NCI-H1417 treated with DMSO at 0.1 percent for 48 hours (cell line): ENCODE measurements at places on chromosomes 13 and 19.

DNA sequence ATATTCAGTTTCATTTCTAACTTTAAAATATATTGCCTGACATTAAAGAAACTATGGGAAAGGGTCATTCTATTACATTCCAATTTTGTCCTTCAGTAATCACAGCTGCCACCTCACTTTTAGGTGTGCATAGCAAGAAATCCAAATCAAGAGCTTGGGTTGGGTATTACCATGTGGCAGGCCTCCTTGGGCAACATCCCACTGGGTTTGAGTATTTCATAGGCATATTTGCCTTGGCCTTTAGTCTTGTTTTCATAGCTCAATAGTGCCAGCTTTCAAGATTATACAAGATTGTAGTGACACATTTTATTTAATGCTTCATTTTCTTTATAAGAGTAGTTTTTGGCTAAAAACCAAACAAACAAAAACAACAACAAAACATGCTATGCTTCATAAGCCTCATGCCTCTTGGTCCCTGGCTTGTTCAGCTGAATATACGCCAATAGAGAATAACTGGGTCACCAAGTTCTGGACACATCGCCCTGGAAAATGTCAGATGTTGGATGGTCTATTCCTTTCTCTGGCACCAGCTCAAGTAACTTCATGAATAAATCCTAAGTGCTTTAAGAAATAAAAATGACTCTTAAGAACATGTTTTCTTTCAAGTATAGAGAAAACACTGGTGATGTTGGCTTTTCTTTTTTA, 167.4 kb upstream of the STARD13 start:
- DNase-seq: no peak

DNA sequence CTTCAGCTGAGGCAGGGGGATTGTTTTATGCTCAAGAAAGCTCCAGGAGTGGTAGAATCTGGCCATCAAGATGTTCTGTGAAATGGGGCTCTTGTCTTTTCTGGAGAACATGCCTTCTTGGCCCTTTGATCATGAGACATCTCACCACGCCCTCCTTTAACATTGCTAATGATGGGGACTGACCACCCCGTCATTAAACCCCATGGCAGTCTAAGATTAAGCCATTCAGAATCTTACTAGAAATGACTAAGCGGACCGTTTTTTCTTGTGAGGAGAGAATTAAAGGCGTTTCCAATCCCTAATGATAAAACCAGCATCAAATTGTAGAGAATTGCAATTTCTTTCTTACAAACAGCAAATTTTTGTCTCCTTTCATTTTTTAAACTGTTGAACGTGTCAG, 89.4 kb downstream of the COL4A2 start:
- no peak for DNase-seq

GRCh38 chr13:45341799-45342500, 967 bp upstream of the TPT1 start:
- no peak for DNase-seq

DNA sequence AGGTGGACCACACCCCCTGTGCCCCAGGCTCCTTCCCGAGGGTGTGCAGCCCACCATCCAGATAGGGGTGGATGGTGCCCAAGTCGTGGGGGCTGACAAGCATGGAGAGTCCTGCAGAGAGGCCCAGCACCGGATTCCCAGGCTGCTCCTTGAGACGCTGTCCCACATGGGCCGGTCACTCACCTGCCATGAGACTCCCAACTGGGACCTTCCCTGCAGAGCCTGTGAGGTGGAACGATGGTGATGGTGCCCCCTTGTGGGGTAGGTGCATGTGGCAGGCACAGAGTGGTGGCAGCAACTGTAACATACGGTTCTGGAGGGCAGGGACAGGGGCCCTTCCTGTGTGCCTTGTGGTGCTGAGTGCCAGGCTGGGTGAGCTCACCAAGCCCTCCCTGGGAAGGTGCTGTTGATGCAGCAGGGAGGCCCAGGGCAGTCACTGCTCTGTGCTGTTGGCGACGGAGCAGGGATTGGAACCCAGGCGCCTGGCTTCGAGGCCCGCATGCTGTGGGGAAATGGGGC, 33.1 kb downstream of the PPP1R37 start:
- DNase-seq: no peak

- DNase-seq: no peak
Measured at GRCh38 chr13:30495746-30496145, 30.0 kb upstream of the HMGB1 start.

- no peak for DNase-seq
Measured at GRCh38 chr13:22800526-22801401, 380.0 kb upstream of the SGCG start.

DNA sequence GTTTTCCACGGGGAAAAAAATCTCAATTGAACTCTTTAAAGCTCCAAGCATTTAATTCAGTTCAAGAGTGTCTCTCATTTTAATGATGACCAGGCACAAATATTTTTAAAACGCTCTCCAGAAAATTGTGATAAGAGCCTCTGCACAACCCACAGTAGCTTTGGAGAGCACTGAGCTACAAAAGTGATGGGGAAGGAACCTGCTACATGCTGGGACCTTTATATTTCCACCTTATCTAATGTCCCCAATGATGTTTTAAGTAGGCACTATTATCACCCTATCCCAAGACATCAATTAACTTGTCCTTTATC, 14.1 kb upstream of the CEACAM6 start:
- DNase-seq: no peak

GRCh38 chr19:38143847-38144246, 80.2 kb downstream of the DPF1 start:
- DNase-seq: no peak

DNA sequence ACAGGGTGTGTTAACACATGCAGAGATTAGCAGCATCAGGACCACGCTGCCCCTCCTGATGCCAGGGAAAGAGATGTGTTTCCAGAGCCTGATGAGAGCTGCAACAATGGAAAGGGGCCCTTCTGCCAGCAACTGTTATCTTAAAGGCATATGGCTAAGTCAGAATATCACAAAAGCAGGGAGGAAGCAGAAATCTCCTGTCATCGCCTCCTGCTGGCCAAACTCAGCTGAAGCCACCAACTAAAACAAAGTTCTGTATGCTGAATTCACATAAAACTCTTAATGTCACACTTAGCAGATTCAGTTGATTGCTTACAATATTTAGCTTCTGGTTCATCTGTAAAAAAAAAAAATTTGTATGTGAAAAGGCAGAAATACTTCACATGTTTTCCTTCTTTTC, 178.2 kb downstream of the GPC5 start:
- DNase-seq: no peak

- DNase-seq: no peak
Measured at GRCh38 chr13:112356190-112356589, 20.0 kb upstream of the SPACA7 start.

DNA sequence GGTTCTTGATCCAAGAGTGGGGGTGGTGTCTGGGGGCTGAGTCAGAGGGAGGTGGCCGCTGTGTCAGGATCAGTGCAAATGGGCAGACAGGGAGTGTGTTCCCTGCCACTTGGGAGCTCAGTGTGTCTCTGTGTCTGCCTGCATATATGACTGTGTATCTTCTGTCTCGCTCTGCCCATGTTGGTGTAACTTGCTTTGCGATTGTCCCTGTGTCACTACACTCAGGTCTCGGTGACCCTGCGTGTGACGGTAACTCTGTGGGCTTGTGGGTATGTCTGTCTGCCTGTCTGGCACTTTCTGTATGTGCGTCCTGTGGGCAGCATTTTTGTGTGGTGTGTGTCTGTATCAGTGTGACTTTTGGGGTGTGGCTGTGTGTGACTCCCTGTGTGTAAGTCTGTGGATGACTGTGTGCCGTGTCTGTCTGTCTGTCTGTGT, 8.2 kb upstream of the ERFL start:
- DNase-seq: no peak

- DNase-seq: no peak
Measured at GRCh38 chr19:4970558-4971423, 1.9 kb downstream of the KDM4B start.

GRCh38 chr13:27065582-27065981, 106.0 kb downstream of the USP12 start:
- DNase-seq: no peak

DNA sequence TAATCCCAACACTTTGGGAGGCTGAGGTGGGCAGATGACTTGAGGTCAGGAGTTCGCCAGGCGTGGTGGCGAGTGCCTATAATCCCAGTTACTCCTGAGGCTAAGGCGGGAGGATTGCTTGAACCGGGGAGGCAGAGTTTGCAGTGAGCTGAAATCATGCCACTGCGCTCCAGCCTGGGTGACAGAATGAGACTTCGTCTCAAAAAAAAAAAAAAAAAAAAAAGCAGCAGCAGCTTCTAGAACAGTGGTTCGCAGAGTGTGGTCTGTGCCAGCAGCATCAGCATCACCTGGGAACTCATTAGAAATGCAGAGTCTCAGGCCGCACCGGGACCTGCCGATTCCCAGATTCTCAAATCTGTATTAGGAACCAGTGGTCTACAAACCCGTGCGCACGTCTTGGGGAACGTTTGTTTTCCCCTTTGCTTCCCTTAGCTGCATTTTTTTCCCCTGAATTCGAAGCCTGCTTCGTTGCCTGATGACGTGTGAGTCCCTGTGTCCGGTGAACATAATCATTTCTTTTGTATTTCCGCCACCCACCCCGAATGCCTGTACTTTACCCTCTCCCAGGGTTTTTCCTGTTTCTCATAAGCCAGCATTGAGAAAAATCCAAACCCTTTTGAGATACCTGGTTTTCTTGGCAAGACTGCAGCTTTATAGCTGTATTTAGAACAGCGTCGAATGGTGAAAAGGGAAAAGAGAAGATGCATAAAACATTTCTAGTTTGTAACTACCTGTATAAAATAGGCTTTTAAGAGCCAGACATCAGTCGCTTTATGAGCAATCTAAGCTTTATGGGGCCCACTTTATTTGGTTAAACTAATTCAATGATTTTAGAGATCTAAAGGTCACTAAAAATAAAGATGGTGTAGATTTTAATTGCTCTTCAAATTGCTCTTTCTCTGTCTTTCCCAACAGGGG, 49.8 kb downstream of the BICRA start:
- no peak for DNase-seq

GRCh38 chr13:23984546-23984945, 87.2 kb upstream of the C1QTNF9B start:
- no peak for DNase-seq

GRCh38 chr13:113493315-113493951, 2.9 kb upstream of the DCUN1D2 start:
- DNase-seq: no peak

- DNase-seq: no peak
Measured at GRCh38 chr13:59584761-59585670, 578.7 kb downstream of the DIAPH3 start.

- DNase-seq: no peak
Measured at GRCh38 chr19:43782689-43783231, 2.0 kb upstream of the KCNN4 start.

GRCh38 chr13:49395878-49396380, 47.9 kb downstream of the CAB39L start:
- DNase-seq: no peak

DNA sequence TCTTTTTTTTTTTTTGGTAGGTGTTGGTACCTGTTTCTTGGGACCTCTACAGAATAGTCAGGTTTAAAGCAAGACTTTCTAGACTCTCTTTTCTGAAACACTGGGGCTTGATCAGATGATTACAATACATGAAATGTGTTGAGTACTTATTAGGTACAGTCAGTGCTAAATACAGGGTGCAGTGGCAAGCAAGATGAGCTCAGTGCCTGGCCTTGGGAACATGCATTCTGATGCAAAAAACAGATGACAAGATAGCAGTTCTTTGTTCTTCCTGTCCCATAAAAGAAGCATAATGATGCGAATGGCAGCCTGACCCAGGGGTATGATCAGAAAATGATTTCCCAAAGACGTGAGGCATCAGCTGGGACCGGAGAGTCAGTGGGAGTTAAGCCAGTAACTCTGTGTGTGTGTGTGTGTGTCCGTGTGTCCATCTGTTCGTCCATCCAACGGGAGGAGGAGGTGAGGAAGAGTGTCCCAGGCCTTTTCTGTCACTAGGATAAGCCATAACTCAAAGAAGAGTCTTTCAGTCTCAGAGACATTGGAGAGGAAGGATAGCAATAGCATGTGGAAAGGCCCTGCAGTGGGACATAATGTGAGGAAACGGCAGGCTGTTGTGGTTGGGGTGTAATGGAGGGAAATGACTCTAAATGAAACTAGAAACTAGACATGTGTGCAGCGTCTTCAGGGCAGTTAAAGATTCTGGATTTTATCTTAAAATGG, 32.2 kb downstream of the SLAIN1 start:
- DNase-seq: no peak
